SJSA1 (cell line): ENCODE measurements at places on chromosomes 12 and 14. TPM values are rescaled to one million over a fixed set of nuclear protein-coding genes. Genes with fewer than 3 reads are reported as not detected.

DNA sequence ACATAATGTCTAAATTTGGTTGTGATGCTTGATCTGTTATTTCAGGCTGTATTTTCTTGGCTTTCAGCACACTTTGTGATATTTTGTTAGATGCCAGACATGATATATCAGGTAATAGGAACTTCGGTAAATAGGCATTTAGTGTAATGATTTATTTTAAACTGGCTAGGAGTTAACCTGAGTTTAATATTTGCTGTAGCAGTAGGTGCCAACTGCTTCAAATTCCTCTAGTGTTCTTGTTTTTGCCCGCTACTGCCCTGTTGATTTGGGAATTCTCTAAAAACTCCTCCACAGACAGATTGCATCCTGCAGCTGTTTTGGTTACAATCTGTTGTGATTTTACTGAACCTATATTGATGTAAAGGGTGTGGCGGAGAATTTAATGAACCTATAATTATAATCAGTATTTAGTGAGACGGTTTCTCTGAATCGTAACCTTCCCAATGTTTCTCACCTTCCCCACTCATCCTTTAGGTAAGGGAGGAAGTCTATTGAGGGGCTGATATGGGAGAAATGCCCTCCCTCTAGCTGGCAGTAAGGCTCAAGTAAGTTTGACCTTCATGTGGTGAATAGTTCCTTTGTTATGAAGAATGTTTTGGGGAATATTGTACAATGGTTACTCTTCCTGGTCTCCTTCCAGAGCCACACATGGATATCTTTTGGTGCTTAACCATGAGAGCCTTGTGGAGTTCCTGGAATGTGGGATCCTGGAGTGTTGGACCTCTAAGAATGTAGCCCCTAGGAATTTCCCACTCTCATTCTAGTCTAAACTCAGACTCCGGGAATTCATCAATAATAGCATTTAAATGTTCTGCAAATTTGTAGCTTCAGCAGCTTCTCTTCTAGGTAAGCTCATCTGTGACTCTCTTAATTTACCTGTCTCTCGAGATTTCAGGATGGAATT, 634.1 kb downstream of the FSCB start:
- no peak for DNase-seq
- no peaks in the 10 kb centered on the region for H3K4me1 ChIP-seq
- H3K27ac ChIP-seq, result no peak overlapping the region
- no peak overlapping the region for H3K4me3 ChIP-seq
- H3K27me3 ChIP-seq, result no peaks in the 10 kb centered on the region

Gene SYNDIG1L
- total RNA-seq, result not detected in 2 replicates

Gene TMTC1
- 0.21 TPM in 1 of 2 replicates, not detected in the other for total RNA-seq

DNA sequence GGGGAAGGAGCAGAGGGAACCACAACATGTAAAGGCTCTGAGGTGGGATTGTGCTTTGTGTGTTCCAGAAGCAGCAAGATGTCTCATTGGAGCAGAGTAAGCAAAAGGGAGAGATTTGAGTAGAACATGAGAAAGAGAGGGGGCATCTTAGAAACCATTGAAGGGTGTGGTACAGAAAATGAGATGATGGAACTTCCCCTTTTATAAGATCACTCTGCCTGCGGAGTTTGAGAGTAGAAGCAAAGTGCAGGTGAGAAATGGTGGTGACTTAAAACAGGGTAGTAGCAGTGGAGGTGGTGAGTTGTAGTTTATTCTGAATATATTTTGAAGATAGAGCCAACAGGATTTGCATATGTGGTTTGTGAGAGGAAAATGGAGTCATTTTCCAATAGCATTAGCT, 56.0 kb downstream of the FBXO34 start:
- H3K4me3 ChIP-seq, result no peak overlapping the region
- peaks cover 2% of the 10 kb centered on the region for H3K4me1 ChIP-seq
- H3K36me3 ChIP-seq, result no peaks in the 10 kb centered on the region
- no peaks in the 10 kb centered on the region for H3K27me3 ChIP-seq

Gene SLC22A17
- total RNA-seq, result 1.7 and 3.2 TPM in 2 replicates

Gene SMIM41
- total RNA-seq, result not detected in 2 replicates

DNA sequence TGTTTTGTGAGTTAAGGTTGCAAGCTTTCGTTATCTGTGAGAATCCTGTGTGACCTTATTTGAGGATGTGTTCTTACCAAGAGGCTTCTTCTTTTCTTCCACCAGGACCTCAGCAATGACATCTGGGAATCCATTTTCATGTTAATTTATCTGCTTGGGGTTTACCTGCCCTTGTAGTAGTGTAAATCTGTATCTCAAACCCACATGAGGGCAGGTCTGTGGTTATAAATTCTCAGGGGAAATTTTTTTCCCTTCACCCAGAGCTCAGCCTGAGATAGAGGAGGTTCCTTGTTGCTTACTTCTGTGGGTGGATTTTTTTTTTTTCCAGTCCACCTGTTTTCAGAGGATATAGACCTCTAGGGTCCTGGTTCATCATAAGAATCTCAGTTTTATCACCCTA, 70.8 kb downstream of the AKAP6 start:
- no peak overlapping the region for H3K4me3 ChIP-seq
- H3K36me3 ChIP-seq, result no peaks in the 10 kb centered on the region
- no peaks in the 10 kb centered on the region for H3K27me3 ChIP-seq
- peaks cover 28% of the 10 kb centered on the region for H3K4me1 ChIP-seq
- no peak for DNase-seq
- no peak overlapping the region for H3K27ac ChIP-seq

DNA sequence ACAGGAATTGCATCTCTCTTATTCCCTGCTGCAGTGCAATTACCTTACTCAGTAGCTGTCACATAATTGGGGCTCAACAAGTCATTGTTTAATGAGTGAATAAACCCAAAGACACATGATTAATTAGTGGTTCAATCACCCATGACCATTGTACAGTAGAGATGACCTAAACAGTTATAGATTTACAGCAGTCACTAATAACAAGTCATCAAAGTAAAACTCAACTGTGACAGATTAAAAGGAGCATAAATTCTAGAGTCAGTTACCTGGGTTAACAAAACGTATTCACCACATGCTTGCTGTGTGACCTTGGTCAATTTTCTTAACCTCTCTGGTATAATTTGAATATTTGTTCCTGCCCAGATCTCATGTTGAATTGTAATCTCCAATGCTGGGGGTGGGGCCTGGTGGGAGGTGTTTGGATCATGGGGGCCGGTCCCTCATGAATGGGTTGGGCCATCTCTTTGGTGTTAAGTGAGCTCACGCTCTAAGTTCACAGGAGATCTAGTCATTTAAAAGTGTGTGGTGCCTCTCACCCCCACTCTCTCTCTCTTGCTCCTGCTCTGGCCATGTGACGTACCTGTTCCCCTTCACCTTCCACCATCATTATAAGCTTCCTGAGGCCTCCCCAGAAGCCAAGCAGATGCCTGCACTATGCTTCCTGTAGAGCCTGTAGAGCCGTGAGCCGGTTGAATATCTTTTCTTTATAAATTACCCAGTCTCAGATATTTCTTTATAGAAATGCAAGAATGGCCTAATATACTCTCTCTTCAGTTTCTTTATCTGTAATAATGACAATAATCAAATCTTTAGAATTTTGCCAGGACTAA, 141.9 kb upstream of the PLEKHG7 start:
- no peak overlapping the region for H3K27ac ChIP-seq
- no peaks in the 10 kb centered on the region for H3K4me1 ChIP-seq
- no peak for DNase-seq
- H3K27me3 ChIP-seq, result no peaks in the 10 kb centered on the region
